ENCODE measurements at places on chromosomes 7 and 10.

GRCh38 chr10:13904064-13904463 is 317.3 kb downstream of the PRPF18 start:
- no peak for DNase-seq

DNA sequence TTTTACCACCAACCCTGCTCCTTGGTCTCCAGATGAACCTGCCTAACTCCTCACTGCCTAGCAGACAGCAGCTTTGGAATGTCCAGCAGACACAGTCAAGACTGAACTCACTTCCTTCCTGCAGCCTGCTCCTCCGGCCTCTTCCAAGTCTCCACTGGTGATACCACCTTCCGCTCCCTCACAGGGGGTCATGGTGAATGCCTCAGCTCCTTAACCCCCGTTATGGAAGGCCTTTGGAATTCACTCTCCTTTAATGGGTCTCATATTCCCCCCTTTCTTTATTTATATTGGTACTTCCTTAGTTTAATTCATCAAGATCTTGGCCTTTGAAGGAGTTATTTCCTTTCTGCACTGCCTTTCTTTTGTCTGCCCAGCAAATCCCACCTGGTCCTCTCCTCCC is 44.9 kb upstream of the ZNF32 start:
- DNase-seq: peak; percentile 72

GRCh38 chr7:76372984-76373833 is 14.4 kb upstream of the YWHAG start:
- peak; percentile 64 for DNase-seq

- no peak for DNase-seq
These were observed 134.5 kb upstream of the CXCL12 start for GRCh38 chr10:44519361-44519760.

- DNase-seq: no peak
These were observed 566.8 kb downstream of the SDK1 start for GRCh38 chr7:3867863-3868262.

GRCh38 chr7:128869944-128870285 is 7.3 kb downstream of the ATP6V1F start:
- no peak for DNase-seq

DNA sequence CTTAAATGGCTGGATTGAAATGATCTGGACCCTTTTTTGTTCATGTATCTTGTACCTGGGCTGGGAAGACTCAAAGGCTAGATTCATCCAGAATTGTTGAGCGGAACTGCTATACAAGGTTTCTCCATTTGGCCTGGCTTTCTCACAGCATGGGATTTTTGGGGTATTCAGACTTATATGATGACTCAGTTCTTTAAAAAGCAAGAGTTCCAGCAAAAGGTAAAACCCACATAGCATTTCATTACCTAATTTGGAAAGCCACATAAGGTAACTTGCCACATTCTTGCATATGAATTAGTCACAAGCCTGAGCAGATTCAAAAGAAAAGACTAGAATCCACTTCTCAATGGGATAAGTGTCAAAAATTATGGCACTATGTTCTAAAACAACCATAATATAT is 137.4 kb downstream of the HGF start:
- peak; percentile 50 for DNase-seq

- DNase-seq: no peak
These were observed 25.3 kb upstream of the PPP2R2D start for GRCh38 chr10:131875501-131875900.

DNA sequence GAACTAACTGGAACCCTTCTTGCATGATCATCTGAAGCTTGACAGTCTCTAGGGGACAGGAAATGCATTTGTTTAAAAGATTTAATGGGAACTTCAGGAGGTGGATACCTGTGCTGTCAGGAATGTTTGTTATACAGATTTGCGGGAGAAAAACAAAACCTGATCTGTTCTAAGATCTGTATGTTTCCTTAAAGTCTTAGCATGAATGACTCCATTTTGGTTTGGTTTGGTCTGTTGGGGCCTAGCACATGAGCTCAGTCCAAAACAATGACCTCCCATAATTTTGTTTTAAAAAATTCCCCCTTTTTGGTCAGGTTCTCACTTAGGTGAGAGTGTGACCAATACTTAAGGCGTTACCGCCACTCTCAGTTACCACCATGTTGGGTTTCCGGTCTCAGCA is 138.7 kb downstream of the AKR1D1 start:
- DNase-seq: no peak

- DNase-seq: no peak
These were observed 116.4 kb upstream of the NOBOX start for GRCh38 chr7:144519925-144520324.

- peak; percentile 21 for DNase-seq
These were observed 189.0 kb upstream of the SH2B2 start for GRCh38 chr7:102097601-102098161.

- peak; percentile 50 for DNase-seq
These were observed 50.6 kb upstream of the AGBL3 start for GRCh38 chr7:134935701-134936100.

DNA sequence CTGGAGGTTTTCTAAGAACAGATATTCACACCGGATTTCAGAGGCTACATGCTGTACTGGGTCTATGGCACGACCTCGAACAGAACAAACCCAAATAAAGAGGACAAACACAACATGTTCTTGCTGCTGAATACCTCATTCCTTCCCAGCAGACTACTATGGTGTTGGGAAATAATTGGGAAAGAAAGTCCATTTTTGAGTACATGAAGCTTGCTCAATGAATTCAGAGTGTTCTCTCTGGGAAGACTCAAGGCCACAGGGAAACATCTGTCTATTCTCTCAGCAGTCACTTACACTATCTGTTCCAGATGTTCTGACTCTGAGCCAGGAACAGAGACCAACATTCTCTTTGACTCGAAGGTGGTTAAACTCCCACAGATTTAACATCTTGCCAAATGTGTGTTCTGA is 30.9 kb downstream of the LAMB1 start:
- peak; percentile 76 for DNase-seq

DNA sequence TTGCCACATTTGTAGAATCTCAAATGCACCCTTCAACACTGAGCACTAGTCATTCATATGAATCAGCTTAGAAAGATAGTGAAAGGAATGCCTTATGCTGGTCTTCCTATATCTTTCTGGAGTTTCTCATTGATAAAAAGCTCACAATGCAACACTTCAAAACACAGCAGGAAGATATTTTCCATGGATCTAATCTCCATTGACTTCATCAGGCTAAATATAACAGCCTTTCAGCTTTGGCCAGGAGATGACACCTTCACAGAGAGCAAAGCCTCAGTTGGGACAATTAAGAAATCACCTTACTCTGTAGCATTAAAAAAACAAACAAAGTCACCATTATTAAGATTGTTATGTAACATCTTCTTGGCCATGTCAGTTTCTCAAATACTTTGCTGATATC is 6.7 kb downstream of the NRP1 start:
- peak; percentile 46 for DNase-seq

DNA sequence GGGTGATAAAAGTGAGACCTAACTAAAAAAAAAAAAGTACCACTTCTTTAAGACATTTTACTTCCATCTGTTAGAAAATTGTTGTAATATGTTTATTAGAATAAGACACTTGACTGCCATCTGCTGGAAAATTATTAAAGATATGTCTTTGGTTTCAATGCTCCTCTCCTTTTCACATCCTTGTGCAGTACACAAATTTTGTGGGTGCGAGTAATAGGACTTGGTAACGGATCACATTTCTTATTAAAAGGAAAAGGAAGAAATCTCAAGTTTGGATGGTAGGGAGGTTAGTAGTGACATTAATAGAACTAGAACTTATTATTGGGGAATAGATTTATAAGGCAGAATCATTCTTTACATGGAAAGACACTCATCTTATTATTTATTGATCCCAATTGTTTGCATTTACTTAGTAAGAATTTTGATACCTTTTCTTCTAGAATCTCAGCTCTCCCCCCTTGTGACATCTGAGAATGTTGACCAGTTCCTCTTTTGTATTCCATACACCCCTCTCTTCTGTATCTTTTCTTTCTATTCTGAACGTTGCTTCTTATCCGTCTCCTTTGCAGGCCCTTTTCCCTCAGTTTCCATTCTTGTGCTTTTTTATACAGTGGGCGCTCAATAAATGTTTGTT is 43.0 kb upstream of the RPA3 start:
- peak; percentile 58 for DNase-seq

GRCh38 chr7:38147005-38147404 is 31.0 kb upstream of the STARD3NL start:
- DNase-seq: no peak

GRCh38 chr7:38699471-38699870 is 68.3 kb upstream of the AMPH start:
- DNase-seq: peak; percentile 72

GRCh38 chr10:77920495-77920894 is 6.1 kb downstream of the DLG5 start:
- DNase-seq: no peak

- no peak for DNase-seq
These were observed 170.4 kb upstream of the C7orf33 start for GRCh38 chr7:148419856-148420832.

DNA sequence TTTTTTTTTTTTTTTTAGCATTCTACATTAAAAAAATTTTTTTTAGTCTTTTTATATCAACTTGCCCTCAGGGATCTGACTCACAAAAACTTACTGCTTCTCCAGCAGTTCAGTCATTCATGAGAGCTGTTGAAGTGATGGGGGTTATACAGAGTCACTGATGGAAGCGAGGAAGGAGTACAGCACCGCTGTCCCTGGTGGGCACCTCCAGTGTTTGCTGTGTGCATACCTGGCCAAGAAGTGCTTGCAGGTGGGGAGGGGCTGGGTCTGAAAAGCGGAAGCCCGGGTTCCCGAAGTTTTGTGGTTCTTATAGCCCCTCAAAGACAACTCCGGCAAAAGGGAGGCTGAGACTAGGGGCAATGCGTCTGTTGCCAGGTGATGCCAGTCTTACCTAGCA is 46.2 kb downstream of the MINDY4 start:
- no peak for DNase-seq

DNA sequence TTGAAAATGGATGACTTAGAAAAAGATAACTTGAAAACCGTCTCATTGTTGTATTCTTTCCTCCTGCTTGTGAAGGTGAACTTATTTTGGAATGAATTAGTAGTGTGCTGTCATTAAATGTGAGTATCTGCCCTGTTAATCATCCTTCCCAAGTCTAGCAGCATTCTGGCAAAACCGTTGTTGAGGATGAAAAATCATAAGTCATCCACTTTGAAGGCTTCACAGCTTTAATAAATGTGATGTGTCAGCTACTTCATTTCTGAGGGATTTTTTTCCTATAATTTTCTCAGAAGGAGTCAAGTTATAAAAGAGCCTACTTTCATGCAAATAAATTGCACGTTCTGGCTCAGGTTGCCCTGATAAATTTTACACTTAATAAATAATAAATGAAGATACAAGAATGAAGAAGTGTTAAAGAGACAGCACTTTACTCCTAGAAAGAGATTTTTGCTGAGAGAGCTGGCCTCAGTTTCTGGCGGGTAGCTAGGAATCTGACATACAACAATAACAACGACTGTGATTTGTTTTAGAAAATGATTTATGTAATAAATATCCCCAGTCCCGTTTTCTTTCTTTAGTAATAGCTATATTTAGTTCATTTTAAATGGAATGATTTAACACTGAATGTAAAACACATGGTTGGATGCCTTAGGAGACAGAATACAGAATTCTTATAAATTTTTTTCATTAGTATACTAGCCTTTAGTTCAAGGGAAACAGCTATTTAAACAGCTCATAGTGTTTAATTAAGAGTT is 516.5 kb upstream of the KLF6 start:
- DNase-seq: peak; percentile 57

DNA sequence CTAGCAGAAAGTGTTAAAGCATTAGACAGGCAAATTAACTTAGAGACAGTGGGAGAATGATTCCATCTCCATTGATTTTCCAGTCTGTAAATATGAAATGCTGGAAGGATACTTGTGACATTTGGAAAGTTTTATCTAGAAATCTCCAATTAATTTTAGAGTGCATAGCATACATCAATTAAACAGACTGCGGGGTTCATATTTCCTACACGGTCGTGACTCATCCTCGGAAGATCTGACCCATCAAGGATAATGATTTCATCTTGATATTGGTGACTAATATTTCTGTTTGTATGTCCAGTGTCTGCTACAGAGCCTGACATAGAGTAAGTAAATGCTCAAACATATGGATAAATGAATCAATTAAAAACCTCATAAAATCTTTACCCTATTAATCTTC is 474.9 kb downstream of the KCNMA1 start:
- peak; percentile 78 for DNase-seq

DNA sequence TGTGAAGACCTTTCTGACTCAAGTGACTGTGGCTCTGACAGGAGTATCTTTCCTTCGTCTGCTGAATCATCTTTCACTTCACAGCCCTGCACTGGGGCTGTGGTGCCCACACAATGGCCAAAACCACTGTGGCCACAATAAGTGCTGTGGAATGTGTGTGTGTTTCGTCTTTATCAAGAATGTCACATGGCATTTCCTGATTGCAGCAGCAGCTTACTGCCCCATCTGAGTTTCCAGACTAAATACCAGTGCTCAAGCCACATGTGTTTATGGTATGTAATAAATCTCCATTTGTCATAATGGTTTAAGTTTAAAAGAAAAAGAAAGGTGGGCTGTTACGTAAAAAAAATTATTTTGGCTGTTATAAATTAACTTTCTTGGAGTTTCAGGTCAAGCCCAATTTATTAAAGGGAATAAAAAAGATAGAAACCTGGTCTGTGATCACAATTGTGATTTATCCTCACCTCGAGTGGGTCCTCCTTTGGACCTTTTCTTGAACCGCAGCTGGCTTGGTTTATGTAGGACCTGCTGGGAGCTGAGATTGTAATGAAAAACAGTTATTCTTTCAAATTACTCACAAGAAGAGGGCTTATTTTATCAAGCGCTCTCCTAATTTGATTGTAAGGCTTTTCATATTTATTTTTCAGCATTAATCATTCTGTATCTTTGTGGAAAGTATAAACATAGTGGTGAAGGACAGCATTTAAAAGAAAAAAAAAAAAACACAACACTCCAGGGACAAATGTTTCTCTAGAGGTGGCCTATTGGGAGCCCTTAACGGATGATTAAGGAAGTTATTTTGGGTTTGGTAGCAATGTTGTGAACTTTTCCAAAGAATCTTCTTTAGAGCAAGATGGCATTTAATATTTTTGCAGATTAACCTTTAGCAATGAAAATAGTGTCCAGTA is 116.2 kb downstream of the LRMDA start:
- peak; percentile 96 for DNase-seq

DNA sequence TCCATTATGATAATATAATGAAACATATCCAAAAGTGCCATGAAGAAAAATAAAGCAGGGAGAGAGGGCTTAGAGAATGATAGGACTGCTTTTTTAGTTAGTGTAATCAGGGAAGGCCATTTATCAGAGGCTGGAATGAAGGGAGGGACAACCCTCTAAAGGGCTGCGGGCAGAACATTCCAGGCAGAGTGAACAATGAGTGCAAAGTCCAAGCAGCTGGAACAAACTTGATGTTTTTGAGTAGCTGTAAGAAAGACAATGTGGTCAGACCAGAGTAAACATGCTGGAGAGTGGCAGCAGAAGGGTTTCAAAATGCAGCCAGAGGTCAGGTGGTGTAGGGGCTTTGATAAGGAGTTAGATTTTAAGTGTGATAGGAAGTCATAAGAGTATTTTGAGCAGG is 65.6 kb upstream of the CCDC6 start:
- no peak for DNase-seq

- DNase-seq: no peak
These were observed 395.4 kb downstream of the GATA3 start for GRCh38 chr10:8449909-8450308.

Data from fibroblast of skin of right biceps (primary cell).